ENCODE measurements at places on chromosomes 2 and 18.

- no peak for DNase-seq
Measured at GRCh38 chr2:159349674-159350299, 63.3 kb upstream of the WDSUB1 start.

GRCh38 chr18:48340560-48340959 lies 68.6 kb downstream of the ZBTB7C start:
- peak; percentile 66 for DNase-seq

- no peak for DNase-seq
Measured at GRCh38 chr2:230075988-230076631, 7.4 kb upstream of the SLC16A14 start.

DNA sequence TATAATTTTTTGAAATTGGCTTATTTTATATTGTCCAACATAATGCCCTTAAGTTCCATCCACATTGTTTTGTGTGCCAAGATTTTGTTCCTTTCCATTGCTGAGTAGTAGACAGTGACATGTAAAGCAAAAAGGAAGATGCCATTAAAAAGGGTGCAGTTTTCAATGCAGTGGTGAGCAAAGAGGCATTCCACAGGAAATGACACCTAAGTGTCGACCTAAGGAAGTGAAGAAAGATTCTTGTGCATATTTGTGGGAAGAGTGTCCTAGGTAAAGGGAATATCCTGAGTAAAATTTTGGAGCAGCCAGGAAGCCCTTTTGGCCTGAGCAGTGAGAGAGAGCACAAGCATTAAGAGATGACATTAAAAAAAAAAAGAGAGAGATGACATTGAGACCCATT lies 1099.9 kb downstream of the DPP10 start:
- no peak for DNase-seq

GRCh38 chr2:130966775-130967490 lies 126.3 kb downstream of the FAM168B start:
- DNase-seq, result no peak

GRCh38 chr2:196758474-196759377 lies 40.8 kb downstream of the GTF3C3 start:
- DNase-seq, result no peak

DNA sequence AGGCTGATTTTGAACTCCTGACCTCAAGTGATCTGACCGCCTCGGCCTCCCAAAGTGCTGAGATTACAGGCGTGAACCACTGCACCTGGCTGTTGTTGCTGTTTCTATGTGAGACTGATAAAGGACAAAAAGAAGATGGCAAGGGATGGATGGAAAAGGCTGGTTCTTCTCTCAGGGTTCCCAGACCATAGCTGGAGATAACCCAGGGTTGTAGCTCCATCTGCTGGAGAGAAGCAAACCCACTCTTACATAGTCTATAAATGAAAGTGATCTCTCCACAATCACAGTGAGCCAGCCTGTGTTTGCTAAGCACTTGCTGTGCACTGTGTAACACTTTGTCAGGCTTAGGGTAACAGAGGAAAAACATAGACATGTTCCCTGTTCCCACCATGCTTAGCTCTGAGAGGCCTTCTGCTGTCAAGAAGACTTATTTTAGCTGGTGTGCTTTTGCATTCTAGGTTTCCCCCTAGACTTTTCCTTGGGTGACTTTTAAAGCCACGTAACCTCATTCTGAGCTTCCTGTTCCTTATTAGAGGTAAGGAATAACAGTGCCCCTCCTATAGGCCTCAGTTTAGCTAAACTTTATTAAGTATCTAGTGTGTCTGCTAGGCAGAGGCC lies 49.7 kb downstream of the LIMS1 start:
- peak; percentile 72 for DNase-seq

DNA sequence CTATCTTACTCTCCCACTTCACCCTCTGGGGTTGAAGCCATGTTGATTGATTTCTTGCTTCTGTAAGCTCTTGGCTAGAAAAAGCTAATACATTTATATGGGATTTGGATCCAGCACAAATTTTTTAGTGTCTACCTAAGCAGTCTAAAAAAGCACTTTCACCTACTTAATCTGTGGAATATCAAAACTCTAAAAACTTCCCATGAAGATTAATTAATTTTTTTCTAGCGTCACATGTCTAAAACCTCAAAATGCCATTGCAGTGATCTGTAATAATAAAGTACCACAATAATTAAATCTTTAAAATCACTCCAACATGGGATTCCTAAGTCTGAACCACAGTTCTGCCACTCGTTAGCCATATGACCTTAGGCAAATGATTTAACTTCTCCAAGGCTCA lies 180.1 kb downstream of the EN1 start:
- no peak for DNase-seq

DNA sequence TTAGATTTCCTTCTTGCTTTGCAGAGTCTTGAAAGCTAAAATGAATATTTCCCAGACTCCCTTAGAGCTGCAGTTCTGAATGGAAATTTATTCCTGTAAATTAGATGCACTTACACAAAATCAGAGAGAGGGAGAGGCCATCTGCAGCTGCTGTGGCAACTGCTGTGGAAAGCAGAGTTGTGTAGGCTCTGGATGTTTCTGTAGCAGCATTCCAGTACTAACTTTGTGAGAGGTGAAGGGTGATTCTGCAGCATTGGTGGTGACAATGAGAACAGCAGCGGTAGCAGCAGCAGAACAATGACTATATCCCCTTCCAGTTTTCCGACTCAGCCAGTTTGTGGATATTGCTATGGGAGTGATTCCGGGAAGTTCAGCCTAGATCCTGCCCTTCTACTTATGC lies 433.0 kb upstream of the REG3G start:
- no peak for DNase-seq

GRCh38 chr2:222322236-222322635 lies 23.4 kb upstream of the PAX3 start:
- DNase-seq, result no peak

DNA sequence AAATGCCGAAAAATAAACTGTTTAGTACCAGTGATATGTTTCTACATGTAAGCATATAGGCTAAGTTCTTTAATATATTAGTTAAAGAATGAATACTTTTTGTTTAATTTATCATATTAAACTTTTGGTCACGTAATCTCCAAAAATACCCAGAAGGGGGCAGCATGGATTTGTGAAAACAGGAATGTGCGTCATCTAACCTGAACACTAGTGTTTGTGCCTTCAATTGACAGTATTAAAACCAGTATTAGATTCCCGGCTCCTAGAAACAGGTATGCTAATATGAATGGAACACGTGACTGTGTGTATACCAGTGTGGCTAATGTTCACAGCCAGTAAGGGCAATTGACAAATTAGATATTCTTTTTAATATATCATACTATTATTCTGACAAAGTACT lies 51.8 kb downstream of the WDR7 start:
- peak; percentile 25 for DNase-seq

- DNase-seq, result no peak
Measured at GRCh38 chr2:15163326-15163725, 397.8 kb downstream of the NBAS start.

DNA sequence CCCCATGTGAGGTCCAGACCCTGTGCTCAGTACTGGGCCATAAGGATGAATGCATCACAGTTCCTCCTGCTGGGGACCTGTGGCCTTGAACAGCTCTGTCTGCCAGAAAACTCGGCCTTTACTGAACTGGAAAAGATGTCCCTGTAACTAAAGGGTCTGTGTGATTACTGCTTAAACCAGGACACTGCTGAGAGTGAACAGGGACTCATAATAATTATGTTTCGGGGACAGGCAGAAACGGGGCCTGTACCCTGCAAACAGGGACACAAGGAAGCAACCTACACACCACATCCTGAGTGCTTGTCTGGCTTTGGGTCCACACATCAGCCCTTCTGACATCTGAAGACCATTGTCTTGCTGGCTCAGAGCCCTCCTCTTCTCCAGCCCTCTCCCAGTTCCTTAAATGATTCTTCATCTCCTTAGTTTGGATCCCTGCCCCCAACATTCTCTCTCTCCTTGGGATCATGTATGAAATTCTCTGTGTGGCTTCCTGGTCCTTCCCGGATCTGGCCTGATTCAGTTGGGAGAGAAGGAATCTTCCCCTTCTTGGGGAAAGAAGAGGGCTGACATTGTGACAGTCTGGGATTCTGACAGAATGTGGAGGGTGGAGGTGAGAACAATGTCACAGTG lies 248.0 kb downstream of the MYCN start:
- DNase-seq, result no peak

GRCh38 chr2:130351711-130352110 lies 4.1 kb upstream of the PTPN18 start:
- no peak for DNase-seq

DNA sequence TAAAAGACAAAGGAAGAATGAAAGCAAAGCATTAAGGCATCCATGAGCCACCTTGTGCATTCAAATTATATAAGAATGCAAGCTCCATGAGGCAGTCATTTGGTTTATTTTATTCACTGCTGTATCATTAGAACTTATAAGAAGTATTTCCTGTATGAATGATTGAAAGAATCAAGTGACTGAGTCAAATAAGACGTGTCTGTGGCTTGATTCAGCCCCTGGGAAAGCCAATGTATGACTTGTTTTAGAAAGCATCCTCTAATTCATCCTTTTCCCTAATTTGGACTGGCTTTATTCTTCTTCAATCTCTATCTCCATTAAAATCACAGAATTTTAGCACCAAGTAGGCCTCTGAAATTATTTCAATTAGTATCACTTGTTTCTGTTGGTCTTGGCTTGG lies 461.1 kb downstream of the LPIN1 start:
- no peak for DNase-seq

DNA sequence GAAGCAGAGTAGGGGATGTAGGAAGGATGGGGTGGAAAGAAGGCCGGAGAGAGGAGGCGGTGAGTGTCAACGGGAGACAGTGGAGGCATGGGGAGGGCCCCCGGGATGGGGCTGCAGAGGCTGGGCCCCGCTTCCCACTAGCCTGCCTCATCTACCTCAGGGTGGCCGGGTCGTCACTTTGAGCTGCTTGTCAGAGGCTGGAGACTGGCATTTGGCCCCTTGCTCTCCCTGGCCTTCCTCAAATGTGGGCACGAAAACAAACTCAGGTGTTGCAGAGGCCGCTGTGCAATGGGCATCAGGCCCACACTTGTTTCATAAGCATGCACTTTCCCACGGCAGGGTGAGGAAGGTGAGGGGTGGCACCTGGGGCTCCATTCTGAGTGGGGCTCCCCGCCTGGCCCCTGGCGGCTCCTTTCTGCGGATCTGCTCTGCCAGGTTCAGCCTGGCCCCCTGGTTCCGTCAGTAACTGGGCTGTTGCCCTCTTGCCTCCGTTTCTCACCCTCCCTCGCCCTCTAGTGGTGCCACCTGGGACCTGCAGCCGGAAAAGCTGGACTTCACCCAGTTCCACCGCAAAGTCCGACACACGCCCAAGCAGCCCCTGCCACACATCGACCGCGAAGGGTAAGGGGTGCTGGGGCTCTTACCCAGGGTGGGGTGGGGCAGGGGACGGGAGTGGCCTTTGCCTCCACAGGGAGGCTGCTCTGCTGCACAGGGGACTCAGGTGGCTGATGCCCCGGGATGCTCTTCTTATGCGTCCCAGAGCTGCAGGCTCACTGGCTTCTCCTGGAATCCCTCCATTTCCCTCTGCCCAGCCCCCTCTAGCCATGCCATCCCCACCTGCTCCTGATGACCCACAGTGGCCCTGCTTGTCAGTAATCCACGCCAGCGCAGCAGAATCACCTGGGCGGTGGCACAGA lies 125.4 kb downstream of the CTIF start:
- peak; percentile 58 for DNase-seq

DNA sequence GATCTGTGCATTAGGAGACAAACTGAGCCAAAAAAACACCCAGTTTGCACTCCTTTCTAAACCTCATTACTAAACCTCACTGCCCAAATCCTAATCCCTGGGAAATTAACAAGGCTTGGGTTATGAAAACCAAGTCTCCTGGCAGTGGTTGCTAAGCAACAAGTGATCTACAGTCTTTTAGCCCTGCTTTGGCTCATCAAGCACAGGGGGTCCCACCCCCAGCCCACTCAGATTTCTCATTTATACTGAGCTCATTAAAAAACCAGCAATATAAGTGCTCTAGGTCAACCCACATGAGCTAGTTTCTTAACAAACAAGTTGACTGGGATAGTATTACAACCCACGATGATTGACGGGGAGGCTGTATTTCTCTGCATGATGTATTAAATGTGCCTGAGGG lies 18.4 kb downstream of the DNER start:
- no peak for DNase-seq

- no peak for DNase-seq
Measured at GRCh38 chr18:42471885-42472284, 516.9 kb downstream of the PIK3C3 start.

DNA sequence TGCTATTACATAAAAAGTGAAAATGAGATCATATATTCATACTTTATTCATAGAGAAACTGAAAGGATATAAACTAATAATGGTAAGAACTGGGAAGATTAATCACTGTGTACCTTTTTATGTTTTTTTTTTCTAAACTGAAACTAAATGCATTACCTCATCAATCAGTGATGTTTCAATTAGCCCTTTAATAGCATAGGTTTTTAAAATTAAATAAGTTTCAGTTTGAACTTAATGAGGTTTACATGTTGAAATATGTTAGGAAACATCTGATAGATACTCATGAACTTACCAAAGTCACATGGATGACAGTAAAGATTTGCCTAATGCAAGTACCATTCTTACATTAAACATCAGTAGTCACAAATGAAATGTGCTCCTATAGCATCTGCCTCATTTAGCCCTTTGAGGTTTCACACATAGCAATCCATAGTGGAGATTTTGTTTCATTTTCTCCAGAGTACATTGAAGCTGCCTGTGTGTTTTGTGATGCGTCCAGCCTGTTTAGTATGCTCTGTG lies 8.9 kb downstream of the MAPRE2 start:
- DNase-seq, result no peak

DNA sequence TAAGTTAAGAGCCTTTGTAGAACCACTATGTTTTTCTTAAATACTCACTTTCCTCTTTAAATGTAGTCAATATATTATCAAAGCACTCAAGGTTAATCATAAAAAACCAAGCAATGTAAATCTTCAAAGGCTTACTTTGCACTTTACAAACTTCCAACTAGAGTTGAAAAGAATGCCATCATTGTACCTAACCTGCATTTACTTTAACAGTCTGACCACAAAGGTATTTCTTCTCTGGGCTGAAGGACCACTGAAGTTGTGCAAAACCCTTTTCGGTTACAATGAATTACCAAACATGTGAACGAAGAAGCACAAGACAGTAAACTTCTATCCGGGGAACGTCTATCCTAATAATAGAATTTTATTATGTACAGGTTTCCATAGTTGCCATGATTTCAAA lies 3.0 kb downstream of the HNRNPLL start:
- DNase-seq, result no peak

DNA sequence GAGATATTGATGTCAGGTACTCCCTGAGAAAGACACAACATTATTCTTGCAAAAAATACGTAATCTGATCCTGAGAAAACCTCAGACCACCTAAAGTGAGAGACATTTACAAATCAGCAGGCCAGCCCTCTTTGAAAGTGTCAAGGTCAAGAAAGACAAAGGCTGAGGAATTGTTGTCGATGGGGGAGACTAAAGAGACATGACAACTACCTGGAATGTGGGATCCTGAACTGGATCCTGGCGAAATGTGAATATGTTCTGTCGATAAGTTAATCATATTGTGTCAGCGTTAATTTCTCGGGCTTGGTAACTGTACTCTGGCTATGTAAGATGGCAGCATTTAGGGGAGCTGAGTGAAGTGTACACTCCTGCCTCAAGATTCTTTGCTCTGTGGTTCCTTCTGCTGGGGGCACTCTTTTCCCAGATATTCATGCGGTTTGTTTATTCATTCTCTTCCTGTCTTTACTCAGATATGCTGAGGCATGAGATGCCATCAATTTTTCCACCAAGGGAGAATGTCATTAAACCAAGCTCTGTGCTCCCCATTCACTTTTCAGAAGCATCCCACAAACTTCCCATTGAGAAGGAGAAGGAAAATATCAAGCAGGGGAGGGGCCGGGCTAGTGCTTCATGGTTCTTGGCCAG lies 154.9 kb downstream of the CAPN13 start:
- no peak for DNase-seq

- DNase-seq, result no peak
Measured at GRCh38 chr2:54401554-54401953, 54.6 kb upstream of the SPTBN1 start.

Data from NCI-H1092 treated with DMSO at 0.1 percent for 48 hours (cell line).